ENCODE measurements at places on chromosomes 5 and 9. TPM values are rescaled to one million over a fixed set of nuclear protein-coding genes. Genes with fewer than 3 reads are reported as not detected.

Gene ANGPTL2
- 22.7 TPM for total RNA-seq

DNA sequence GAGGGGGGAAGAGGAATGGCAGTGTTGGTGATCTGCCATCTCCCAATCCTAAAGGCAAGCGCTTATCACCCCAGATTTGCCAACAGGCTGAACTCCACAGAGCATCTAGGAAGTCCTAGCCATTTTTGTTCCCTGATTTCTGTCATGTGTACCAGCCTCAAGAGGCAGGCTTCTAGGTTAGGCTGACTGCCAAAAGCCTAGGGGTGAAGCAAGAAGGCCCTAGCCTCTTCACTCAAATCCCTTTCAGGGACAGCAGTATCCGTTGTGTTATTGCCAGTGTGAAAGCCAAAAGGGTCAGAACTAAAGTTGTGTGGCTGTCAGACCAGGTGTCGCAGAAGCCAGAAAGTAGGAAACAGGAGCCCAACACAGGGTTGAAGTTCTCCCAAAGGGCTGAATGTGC is 14.7 kb downstream of the IGIP start:
- DNase-seq, result no peak

Gene IFNE
- total RNA-seq, result not detected

GRCh38 chr9:37410969-37411785 is 11.3 kb upstream of the GRHPR start:
- no peak for DNase-seq

DNA sequence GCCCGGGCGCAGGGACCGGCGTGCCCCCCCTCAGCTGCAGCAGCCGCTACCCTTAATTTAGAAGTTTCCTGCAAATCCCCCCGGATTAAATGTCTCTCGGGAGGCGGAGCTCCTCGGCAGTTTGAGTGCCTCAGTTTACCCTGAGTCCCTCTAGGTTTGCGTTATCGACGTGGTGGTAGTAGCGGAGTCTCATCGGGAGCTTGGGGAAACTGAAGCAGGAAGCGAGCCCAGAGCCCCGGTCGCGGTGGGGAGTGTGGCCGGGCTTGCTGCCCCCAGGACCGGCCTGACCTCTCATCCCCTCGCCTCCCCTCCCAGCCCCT is 529 bp upstream of the TPM2 start:
- no peak for DNase-seq
